ENCODE measurements at places on chromosomes 6 and 20.

DNA sequence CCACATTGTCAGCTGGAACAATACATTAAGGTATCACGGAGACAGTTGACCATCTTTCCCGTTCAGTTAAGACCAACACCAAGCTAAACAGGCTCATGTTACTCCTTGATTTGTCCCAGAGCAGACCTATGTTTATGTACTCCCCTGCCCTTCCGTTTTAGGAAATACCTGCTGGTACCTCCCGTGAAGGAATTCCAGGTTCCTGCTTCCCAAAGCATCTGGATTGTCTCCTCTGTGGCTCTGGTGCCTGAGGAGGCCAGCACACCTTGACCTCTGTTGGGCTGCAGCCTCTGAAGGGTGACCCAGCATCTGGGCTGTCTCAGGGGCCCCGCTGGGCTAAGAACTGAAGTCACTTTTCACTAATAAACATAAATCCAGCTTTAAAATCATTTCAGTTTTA lies 647.8 kb upstream of the MARCKS start:
- no peak for DNase-seq

DNA sequence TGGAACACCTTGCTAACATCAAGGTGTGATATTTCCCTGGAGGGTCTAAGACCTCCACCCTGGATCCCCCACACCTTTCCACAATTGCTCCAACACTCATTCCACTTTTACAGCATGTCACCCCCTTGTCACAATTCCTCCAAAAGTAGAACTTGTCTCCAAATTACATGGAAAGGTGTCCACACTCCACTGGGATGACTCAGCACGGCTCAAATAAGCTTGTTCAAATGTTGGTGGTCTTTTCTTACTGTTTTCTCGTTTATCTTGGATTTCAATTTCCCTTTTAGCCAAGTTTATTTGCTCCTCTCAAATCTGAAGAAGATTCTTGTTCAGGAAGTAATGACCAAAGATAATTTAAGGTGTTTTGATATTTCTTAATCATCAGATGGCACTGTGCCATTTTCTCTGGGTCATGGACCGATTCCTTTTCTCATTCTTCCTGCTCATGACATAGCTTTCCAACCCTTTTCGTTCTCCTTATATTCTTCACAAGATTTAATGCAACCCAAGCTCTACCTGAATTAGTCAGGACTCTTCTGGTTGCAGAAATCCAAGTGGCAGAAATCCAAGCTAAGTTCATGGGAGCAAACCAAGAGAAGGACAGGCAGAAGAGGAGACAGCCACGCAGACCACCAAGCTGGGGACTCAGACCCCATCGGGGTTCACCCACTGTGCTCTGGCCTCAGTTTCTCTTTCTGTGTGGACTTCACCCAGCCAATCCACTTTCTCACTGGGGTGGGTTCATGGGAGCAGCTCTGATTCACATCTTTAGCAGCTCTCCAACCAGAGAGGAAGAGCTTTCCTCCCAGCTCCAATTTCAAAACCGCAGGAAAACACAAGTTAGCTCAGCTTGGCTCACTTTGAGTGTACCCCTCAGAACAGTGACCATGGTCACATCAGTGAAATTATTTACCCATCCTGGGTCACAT lies 110.5 kb upstream of the CDYL start:
- DNase-seq = no peak

DNA sequence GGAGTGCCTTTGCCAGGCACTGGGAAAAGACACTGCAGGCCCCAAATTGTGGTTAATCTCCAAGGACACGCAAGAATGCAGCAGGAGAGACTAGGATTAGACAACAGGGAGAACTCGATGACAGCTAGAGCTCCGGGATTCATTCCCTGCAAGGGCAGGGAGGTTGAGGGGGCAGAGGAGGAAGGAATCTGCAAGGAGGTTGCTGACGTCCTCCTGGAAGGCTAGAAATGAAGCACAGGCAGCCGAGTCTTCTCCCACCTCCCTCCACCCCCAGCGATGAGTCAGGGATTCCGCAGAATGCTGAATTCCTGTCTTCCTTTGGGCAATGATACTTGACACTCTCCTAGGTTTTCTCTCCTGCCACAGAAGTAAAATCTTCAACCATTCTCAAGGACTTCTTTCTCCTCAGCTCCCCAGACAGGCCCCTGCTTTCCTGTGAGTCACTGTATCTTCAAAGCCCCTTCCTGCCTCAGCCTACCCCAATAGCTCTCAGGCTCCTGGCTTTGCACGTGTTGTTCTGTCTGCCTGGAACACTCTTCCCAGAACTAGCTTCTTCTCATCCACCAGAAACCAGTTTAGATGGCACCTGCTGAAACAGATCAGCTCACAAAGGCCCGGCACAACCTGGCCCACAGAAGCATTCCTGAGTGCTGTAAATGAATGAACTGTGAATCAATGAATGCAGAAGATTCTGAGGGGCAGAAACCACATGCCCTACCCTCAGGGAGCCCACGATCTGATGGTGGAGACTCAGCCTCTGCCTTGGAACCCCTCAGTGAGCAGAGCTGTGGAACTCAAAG lies 85.6 kb downstream of the MRPL14 start:
- no peak for DNase-seq

- no peak for DNase-seq
Observed at GRCh38 chr6:139149383-139149782, 14.5 kb downstream of the HECA start.

GRCh38 chr6:112743323-112743722 lies 396.2 kb downstream of the RFPL4B start:
- no peak for DNase-seq

DNA sequence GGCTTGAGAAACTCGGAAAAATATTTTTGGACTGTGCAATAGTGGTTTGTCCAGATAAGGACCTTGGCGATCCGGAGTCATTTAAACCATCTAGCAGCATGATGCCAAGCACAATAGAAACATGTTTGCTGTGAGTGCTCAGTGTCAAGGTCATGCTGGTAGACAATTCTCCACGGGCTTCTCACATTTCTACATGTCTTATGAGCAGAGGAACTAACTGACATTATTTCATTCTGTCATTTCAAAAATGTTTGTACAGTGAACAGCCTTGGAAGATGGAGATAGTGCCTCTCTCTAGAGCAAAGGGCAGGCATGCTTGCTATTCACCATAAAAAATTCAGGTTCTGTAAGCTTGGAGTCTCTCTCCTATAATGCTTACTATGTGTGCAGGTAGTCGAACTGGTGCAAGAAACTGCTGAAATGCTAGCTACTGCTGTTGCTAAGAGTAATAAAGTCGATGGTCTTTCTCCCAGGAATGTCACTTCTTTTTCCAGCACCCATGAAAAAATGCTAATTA lies 25.4 kb upstream of the CCN2 start:
- DNase-seq = no peak

Measured in central memory CD8-positive, alpha-beta T cell (primary cell).